Urinary bladder (tissue), 4 donors: ENCODE measurements at places on chromosomes 4 and X. TPM values are rescaled to one million over a fixed set of nuclear protein-coding genes. Genes with fewer than 3 reads are reported as not detected.

GAGE12E gene
- not detected for total RNA-seq

DNA sequence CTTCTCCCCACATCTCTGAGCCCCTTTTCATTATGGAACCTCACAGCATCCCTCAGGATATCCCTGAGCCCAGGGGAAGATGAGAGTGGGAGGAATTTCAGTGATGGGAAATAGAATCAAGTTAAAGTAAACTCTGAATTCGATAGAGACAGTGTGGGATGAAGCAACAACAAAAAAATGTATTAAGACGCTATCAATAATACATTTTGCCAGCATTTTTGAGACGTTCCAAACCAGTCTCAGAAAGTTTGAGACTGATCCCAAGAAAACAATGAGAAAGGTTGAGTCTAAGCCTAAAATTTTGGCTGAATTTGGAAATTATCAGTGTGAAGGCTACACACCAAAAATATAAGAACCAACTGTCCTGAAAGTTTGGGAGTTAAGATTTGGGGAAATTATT lies 196.2 kb downstream of the CBR4 start:
- no peak for DNase-seq

GRCh38 chrX:15150586-15150985 lies 119.3 kb downstream of the ASB9 start:
- DNase-seq: no peak

CENPI gene
- total RNA-seq: 19.6 TPM

DNA sequence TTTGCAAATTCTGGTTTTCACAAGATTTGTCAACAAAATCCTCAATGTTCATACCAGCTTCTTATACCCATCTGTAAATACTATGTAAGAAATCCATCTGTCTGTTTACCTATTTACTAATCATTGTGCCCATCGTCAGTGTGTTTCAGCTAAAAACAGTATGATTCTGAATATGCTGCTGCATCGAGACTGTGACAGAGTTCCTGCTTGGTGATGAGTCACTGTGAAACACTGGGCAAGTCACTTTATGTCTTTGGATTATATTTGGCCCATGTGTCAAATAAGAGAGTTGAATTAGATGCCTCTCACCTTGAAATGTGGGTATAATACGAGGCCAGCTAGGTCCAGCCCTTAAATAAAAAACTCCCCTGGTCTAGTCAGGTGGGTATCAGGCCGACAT lies 79.3 kb downstream of the CBLL2 start:
- DNase-seq: no peak

BEX2 gene
- total RNA-seq: 6.2 TPM

- DNase-seq: no peak
These were observed 28.9 kb upstream of the CAMK2D start for GRCh38 chr4:113790478-113790877.

GRCh38 chrX:97524997-97525396 lies 641.3 kb downstream of the RPA4 start:
- no peak for DNase-seq

DNA sequence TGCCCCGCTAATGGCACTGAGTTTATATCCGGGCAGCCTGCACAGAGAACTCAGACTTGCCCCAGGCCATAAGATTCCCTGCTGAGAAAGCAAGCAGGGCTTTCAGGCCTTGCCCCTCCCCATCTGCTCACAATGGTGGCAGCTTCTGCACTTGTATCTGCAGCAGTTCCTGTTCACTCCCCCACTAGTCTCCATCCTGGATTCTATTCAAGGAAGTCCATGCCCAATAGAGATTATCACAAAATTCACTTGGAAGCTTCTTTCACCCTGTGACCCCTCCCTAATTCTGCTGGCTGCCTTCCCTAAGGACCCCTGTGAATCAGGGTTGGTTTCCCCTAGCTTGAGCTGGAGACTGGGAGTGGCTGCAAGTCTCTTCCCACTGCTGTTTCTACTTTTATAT lies 34.5 kb upstream of the UCP1 start:
- no peak for DNase-seq

DNA sequence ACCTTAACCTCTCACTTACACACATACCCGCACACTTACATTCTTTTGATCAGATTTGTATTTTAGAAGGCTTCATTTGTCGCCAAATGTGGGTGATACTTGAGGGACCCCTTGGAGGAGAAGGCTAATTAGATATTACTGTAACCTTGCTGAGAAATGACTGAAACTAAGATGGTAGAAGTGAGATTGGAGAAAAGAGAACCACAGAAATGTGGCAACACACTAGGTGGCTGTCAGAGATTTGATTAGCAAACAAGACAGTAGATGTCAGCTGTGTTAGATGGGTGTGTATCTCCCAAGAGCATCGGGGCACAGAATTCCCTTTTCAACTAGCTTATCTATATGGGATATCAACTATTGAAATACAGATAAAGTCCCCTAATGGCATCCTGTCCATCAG lies 149.3 kb upstream of the FABP2 start:
- DNase-seq: no peak

DNA sequence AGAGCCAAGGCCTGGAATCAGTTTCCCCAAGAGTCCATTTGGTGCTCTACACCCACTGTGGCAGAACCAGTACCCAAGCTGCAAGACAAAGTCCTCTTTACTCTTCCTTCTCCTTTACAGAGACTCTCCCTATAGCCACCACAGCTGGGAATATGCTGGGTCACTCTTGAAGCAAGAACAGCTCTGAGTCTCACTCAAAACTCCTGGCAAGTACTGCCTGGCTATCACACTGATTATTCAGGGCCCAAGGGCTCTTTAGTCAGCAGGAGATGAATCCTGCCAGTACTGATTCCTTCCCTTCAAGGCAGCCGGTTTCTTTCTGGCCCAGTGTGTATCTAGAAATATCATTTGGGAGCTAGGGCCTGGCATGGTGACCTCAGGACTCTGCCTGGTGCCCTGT lies 130.9 kb downstream of the AR start:
- no peak for DNase-seq

DNA sequence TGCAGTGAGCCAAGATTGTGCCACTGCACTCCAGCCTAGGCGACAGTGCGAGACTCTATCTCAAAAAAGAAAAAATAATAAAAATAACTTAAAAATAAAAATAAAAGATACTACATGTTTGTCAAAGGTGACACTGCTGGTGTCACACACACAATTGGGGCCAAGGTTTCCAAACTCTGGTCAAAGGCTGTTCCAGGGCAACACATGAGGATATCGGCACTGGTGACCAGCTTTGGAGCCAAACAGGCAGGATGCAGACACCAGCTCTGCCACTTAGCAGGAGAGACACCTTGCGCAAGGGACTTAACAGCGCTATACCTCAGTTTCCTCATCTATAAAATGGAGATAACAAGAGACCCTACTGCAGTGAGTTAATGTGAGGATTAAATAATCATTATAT lies 52.3 kb downstream of the CD99L2 start:
- no peak for DNase-seq
